ENCODE measurements at places on chromosomes 3 and 15. TPM values are rescaled to one million over a fixed set of nuclear protein-coding genes. Genes with fewer than 3 reads are reported as not detected.

TMEM207 gene
- 2.9 TPM for total RNA-seq

IGDCC3 gene
- total RNA-seq: 15.1 TPM

DNA sequence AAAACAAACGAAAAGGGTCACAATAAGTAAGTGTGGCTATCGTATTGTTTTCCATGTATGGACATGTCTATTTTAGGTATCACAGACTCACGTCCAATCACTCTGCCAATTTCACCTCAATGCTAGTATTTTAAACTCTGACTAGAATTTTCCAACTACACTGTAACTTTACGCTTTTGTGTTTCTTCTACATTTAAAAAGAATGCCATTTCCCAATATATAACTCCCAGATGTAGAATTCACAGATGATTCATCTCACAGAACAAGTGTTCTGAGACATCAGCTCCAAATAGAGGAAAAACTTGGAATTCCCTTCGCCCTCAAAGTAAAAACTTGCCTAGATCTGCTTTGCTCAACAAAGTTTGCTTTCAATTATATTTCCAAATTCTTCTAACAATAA lies 14.2 kb downstream of the LRIG1 start:
- peaks cover 33% of the 10 kb centered on the region for H3K4me1 ChIP-seq
- no peak for DNase-seq
- H3K36me3 ChIP-seq: no peaks in the 10 kb centered on the region
- H3K27me3 ChIP-seq: no peaks in the 10 kb centered on the region
- no peak overlapping the region for H3K4me3 ChIP-seq

GNAT1 gene
- total RNA-seq: not detected

DNA sequence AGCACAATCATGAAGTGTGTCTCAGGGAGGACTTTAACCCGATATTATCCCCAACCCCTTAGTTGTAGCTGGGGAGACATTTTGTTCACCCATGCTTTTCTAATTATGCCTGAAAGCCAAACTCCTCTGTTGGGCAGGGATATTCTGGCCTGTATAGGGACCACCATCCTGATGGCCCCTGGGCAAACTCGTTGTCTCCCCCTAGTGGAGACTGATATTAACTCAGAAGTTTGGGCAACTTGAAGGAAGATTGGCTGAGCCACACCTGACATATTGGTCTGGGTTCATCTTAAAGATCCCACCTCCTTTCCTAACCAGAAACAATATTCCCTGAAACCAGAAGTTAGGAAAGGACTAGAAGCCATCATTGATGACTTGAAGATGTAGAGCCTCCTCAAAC lies 42.3 kb downstream of the TM4SF18 start:
- H3K27ac ChIP-seq: no peak overlapping the region
- H3K4me1 ChIP-seq: no peaks in the 10 kb centered on the region
- H3K36me3 ChIP-seq: no peaks in the 10 kb centered on the region
- DNase-seq: no peak
- H3K27me3 ChIP-seq: no peaks in the 10 kb centered on the region

GRCh38 chr3:105885256-105885655 lies 16.4 kb upstream of the CBLB start:
- no peak overlapping the region for H3K27ac ChIP-seq
- H3K36me3 ChIP-seq: no peaks in the 10 kb centered on the region
- H3K27me3 ChIP-seq: no peaks in the 10 kb centered on the region

GRCh38 chr15:61364871-61365270 lies 135.8 kb upstream of the RORA start:
- DNase-seq: peak; percentile 73
- no peaks in the 10 kb centered on the region for H3K36me3 ChIP-seq
- H3K27ac ChIP-seq: no peak overlapping the region
- H3K27me3 ChIP-seq: no peaks in the 10 kb centered on the region
- H3K4me1 ChIP-seq: no peaks in the 10 kb centered on the region

Data from hepatocyte (in vitro differentiated cells).